Astrocyte (in vitro differentiated cells and primary cell): ENCODE measurements at places on chromosomes 7 and 10. TPM values are rescaled to one million over a fixed set of nuclear protein-coding genes. Genes with fewer than 3 reads are reported as not detected.

DNA sequence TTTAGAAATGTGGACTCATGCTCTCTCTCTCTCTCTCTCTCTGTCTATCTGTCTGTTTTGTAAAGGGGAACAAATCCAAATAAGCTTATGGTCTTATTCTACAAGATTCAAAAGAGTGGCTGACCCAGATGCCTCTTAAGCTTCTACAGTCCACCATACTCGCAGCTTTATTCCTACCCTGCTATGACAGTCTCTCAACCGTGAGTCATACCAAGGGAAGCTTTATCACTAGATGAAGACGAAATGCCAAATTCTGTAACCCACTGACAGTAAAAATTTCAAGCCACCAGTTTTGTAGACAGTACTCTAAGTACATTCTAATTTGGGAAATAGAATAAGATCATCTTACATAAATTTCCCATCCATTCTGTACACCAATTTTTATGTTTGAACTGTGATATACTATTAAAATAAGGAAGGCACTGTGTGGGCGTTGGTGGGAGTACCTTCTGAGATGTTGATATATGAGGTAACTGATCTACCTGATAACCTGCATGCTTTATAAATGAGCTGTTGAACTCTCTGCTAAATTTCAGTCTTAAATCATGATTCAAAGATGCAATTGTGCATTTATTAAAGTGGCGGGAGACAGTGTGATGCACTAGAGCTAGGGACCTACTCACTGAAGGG is 153.2 kb downstream of the KLF6 start:
- no peaks in the 10 kb centered on the region for H3K27me3 ChIP-seq
- H3K4me1 ChIP-seq = no peaks in the 10 kb centered on the region
- no peak overlapping the region for H3K4me3 ChIP-seq
- H3K36me3 ChIP-seq = no peaks in the 10 kb centered on the region

CARD11 gene
- total RNA-seq = 6.6 and 9.5 TPM in 2 replicates

ASB10 gene
- not detected in 2 replicates for total RNA-seq

DNA sequence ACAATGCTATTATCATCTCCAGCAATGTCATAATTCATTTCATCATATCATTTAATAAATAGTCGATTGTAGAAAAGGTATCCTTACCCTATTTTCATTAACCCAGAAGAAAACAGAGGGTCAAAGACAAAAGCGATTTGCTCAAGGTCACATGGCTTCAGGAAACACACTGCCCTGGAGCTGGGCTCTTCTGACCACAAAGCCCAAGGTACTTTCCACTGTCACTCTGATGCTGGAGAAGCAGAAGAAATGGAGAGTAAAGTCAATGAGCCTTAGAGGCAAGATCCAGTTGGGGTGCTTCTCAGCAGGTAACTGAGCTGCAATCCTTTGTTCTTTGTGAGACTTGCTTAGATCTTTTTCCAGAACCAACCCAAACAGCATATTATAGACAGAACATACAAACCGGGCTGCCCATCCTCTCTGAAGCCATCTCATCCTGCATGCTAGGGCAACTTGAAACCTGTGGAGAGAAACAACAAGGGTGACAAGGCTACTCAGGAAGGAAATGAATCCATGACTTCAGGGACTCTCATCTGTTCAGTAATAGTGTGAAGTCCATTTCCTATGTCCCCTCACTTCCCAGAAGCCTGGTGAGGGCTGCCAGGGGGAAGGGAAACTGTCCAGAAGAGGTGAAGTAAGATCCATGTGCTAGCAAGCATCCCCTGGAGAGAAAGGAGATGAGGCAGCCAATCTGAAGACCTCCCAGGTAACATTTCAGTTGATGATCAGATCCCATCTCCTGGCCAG is 148.6 kb upstream of the SVIL start:
- no peaks in the 10 kb centered on the region for H3K36me3 ChIP-seq
- no peaks in the 10 kb centered on the region for H3K27me3 ChIP-seq

DNA sequence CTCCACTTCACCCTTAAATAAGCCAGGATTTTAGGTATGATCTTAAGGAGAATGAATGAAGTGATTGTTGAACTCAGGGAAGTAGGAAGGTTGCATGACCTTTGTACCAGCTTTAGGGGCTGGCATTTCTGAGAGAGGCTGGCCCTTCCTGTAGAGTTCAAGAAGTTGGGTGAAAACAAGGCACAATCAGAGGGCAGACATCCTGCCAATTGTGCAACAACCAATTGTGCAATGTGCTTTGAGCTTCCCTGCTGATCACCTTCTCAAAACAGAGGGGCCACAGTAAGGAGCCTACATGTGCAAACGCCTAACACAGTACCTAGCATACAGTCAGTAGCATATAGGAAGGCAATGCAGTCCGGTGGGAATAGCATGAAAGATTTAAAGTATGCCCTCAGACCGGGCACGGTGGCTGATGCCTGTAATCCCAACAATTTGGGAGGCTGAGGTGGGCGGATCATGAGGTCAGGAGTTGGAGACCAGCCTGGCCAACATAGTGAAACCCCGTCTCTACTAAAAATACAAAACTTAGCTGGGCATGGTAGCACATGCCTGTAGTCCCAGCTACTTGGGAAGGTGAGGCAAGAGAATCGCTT is 5.4 kb downstream of the CPVL start:
- peaks cover 10% of the 10 kb centered on the region for H3K27me3 ChIP-seq
- no peak overlapping the region for H3K4me3 ChIP-seq
- DNase-seq = no peak
- peaks cover 14% of the 10 kb centered on the region for H3K4me1 ChIP-seq
- H3K36me3 ChIP-seq = no peaks in the 10 kb centered on the region
- H3K27ac ChIP-seq = no peak overlapping the region

DNA sequence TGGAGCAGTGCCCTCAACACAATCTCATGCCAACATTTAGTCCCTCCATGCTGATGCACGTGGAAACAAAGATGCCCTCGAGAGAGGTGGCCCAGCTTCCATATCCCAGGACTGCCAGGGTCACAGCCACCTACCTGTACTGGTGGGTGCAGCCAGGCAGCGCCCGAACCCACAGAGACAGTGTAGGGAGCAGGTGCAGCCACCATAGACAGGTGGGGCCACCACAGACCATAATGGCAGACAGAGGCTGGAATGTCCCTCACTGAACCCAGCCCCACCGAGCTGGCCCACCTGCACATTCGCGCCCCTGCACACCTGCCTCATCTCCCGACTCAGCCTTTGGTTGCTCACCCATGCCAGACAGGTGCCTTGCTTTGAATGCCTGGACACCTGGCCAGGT is 18.3 kb upstream of the CPXM2 start:
- no peak overlapping the region for H3K4me3 ChIP-seq
- H3K36me3 ChIP-seq = no peaks in the 10 kb centered on the region
- H3K4me1 ChIP-seq = no peaks in the 10 kb centered on the region

DNA sequence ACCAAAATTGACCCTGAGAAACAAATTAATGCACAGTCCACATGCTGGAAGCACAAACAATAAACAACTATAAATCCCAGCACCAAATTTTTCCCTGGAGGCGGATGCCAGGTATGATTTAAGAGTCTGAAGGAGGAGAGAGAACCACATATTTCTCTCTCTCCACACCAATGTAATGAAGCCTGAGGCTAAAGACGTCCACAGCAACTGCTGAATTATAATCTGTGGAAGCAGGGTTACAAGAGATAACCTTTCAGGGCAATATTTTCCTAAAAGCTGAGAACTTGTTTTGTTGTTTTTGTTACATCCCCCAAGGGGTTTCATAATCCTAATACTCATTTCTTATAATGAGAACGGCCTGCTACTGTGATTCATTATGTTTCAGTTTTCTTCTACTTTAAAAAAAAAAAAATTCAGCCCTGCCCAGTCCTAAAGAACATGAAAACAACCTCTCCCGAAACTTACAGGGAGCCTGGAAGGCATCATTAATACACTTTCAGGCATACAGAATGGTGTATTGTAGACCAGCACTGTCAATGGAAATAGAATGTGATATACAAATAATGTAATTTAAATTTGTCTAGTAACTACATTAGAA is 48.5 kb upstream of the ABLIM1 start:
- no peaks in the 10 kb centered on the region for H3K27me3 ChIP-seq
- H3K4me3 ChIP-seq = no peak overlapping the region
- H3K27ac ChIP-seq = no peak overlapping the region
- no peak for DNase-seq

ATAD1 gene
- total RNA-seq = 71.0 and 72.5 TPM in 2 replicates

GRCh38 chr10:96972264-96972663 is 140.2 kb downstream of the LCOR start:
- no peak for DNase-seq
- no peak overlapping the region for H3K27ac ChIP-seq
- no peaks in the 10 kb centered on the region for H3K27me3 ChIP-seq
- H3K36me3 ChIP-seq = no peaks in the 10 kb centered on the region
- peaks cover 8% of the 10 kb centered on the region for H3K4me1 ChIP-seq

- no peak for DNase-seq
- H3K36me3 ChIP-seq = no peaks in the 10 kb centered on the region
- H3K4me1 ChIP-seq = peaks cover 11% of the 10 kb centered on the region
- no peak overlapping the region for H3K4me3 ChIP-seq
These were observed 103.5 kb upstream of the CELF2 start for GRCh38 chr10:10914144-10914543.

GRCh38 chr7:92699966-92700514 is 109.8 kb upstream of the FAM133B start:
- peaks cover under 1% of the 10 kb centered on the region for H3K36me3 ChIP-seq
- H3K27ac ChIP-seq = peak overlapping the region; percentile 94
- H3K4me1 ChIP-seq = peaks cover 53% of the 10 kb centered on the region
- no peaks in the 10 kb centered on the region for H3K27me3 ChIP-seq
- no peak overlapping the region for H3K4me3 ChIP-seq
- no peak for DNase-seq

CPEB3 gene
- total RNA-seq = 1.2 and 1.6 TPM in 2 replicates

DNA sequence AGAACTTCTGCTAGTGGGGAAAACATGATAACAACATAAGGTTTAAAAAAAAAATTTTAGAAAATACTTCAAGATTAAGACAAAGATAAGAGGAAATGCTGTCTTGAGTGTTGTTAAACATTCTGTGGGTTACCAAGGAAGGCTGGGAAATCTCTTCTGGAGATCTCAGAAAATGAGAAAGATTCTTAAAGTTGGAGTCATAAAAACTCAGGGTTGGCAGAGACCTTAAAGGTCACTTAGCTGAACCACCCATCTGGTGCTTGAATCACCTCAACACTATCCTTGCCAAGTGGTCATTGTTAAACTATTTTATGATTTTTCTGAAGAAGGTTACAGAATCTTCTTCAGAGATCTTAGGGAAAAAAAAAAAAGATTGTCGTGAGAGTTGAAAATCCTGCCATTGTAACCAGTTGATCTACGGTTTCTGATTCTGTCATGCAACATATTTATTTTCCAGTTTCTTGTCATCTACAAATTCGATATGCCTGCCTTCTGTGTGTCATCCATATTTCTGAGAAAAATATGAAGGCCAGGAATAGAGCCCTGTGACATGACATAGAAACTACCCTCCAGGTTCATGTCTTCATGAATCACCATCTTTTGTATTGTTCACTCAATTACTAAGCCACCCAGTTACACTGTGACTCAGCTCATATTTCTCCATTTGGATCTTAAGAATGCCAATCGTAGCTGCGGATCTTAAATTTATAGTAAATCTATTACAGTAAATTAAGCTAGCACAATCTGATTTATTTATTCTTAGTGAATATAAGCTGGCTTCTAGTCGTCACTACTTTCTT is 179.2 kb downstream of the ST7 start:
- peaks cover 41% of the 10 kb centered on the region for H3K4me1 ChIP-seq
- DNase-seq = peak; percentile 96
- no peaks in the 10 kb centered on the region for H3K27me3 ChIP-seq
- H3K4me3 ChIP-seq = no peak overlapping the region
- H3K27ac ChIP-seq = peak overlapping the region; percentile 98

CTAGE8 gene
- 0.96 and 0.98 TPM in 2 replicates for total RNA-seq

GRCh38 chr7:111622084-111622483 is 59.8 kb upstream of the IMMP2L start:
- H3K27me3 ChIP-seq = no peaks in the 10 kb centered on the region
- no peak overlapping the region for H3K27ac ChIP-seq
- H3K36me3 ChIP-seq = no peaks in the 10 kb centered on the region
- H3K4me1 ChIP-seq = no peaks in the 10 kb centered on the region

- no peaks in the 10 kb centered on the region for H3K27me3 ChIP-seq
- H3K27ac ChIP-seq = no peak overlapping the region
- H3K4me3 ChIP-seq = no peak overlapping the region
- DNase-seq = no peak
These were observed 273.2 kb downstream of the CDK14 start for GRCh38 chr7:90869335-90869734.

PDK4 gene
- total RNA-seq = 0.29 and 0.34 TPM in 2 replicates

DNA sequence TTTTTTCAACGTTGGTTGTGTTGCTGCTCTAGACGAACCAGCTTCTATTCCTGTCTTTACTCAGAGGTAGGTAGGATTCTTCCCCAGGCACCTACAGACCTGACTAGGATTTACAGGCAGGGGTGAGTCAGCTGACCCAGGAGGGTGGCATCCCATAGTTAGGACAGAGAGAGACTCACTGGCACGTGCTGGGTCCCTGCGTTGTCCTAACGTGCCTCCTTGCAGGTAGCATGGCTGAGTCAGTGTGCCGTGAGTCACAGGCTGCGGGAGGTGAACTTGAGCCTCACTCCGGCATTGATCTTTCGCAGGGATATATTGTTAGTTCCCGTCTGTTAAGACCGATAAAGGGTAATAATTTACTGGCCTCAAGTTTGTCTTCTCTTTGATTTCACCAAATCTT is 96.5 kb downstream of the PFKFB3 start:
- peak; percentile 40 for DNase-seq
- peaks cover 5% of the 10 kb centered on the region for H3K4me1 ChIP-seq
- no peak overlapping the region for H3K4me3 ChIP-seq
- H3K27ac ChIP-seq = no peak overlapping the region
- no peaks in the 10 kb centered on the region for H3K27me3 ChIP-seq

TMEM139 gene
- total RNA-seq = 0.20 TPM in 1 of 2 replicates, not detected in the other

DNA sequence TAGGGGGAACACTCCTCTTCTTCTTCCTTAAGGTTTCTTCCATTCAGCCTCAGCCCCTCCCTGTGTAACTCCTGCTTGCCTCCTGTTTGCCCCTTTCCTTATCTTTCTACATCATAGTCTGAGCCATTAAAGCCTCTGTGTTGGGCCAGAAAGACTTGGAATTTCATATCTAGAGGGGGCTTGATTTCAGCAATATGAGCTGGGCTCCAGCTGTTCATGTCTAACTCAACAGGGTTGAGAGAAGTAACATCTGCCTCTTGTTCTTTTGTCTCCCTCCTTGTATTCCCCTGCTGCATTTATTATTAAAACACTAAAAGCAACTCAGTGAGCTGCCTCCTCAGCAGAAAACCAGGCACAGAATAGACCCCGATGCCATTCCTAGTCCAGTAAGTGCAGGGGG is 17.6 kb downstream of the SEC24C start:
- no peaks in the 10 kb centered on the region for H3K27me3 ChIP-seq
- H3K4me3 ChIP-seq = no peak overlapping the region
- H3K4me1 ChIP-seq = peaks cover 15% of the 10 kb centered on the region
- no peak for DNase-seq
- H3K27ac ChIP-seq = no peak overlapping the region

LIPK gene
- not detected in 2 replicates for total RNA-seq

GRCh38 chr7:130037703-130038102 is 13.5 kb downstream of the ZC3HC1 start:
- DNase-seq = no peak
- peaks cover 9% of the 10 kb centered on the region for H3K36me3 ChIP-seq
- H3K27ac ChIP-seq = no peak overlapping the region
- H3K4me3 ChIP-seq = no peak overlapping the region
